Stimulated activated CD8-positive, alpha-beta memory T cell treated with anti-CD3 and anti-CD28 coated beads, Interleukin-15, amount 100 ng/mL, for 24 hours (primary cell): ENCODE measurements at places on chromosomes 13 and 19.

- no peak for DNase-seq
Observed at GRCh38 chr13:113550453-113550852, 34.1 kb upstream of the TFDP1 start.

DNA sequence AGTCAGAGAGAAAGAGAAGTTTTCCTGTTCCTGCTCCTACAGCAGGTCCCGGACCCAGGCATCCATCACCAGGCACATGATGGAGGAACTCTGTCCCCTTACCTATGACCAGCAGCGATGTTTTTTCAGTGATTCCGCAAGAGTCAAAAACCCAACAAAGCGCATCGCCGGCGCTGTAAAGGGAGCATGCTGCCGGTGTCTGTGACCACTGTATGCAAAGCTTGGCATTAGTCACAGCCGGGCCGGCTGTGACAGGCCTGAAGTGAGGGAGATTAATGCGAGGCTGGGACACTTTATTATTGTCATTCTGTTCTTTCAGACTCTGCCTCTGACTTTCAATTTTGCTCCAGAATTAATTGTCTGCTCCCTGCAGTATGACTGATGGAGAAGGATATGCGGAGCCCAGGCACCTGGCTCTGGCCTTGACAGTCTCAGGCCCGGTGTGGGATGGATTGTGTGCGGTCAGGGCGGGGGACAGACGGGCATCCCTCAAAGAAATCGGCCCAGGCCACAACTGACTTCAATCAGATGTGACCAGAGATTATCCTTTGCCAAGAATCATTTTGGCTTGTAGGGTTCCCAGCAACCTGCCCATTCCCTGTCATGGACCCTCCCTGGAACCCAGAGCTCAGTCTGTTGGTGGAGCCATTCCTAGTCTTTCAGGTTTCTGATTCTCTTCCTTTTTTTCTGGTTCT is 462.0 kb upstream of the ZNF507 start:
- DNase-seq: no peak

DNA sequence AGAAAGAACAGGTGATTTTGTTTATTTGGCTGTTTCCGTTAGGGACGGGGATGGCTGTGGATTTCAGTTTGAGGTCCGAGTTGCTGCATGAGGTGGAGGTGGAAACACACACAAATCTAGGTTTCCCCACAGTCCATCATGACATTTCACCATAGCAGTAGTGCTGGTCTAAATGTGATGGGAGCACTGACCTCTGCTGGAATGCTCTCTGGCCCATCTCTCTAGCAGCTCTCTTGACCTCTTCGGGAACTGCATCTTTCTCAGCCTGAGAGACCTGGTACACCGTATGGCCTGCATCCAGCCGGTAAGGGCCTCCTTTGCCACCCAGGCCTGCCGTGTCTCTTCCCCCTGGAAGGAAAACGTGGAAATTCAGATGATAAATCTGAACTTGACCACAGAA is 154.0 kb downstream of the RGCC start:
- no peak for DNase-seq

- DNase-seq: no peak
Observed at GRCh38 chr19:4732680-4733114, 9.1 kb upstream of the DPP9 start.

GRCh38 chr19:21586311-21587116 is 81.1 kb downstream of the ZNF429 start:
- DNase-seq: no peak

GRCh38 chr19:16467581-16467980 is 4.2 kb downstream of the EPS15L1 start:
- no peak for DNase-seq
